Kasumi-1 (cell line): ENCODE measurements at places on chromosomes 13 and 19.

DNA sequence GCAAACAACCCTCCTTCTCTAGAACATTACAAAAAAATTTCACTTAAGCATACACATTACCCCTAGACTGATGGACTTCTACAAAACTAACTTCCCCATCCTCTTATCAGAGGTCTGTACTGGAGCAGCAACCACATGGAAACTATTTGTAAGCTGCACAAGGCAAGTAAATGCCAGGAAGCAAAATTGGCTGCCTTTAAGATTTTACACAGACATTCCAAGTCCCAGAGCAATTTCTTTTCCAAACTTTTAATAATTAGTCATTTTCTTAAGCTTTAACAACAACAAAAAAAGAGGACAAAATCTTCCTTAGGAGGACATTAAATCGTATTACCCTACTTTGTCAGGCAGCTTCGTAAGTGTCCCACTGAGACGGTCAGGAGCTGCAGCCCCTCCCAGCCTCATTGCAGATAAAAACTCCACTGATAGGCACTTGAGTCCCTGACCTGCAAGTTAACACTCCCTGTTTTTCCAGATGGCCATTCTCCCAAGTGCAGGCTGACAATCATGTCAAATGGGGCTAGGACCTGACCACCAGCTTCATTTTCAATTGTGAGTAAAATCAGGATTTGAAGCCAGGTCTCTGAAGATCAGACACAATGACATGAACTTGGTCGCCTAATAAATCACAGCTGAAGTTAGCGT, 680.1 kb downstream of the DIAPH3 start:
- DNase-seq = peak; percentile 6

- no peak for DNase-seq
Measured at GRCh38 chr19:33252971-33253370, 27.3 kb upstream of the SLC7A10 start.

- no peak for DNase-seq
Measured at GRCh38 chr19:17114414-17114831, 38.8 kb downstream of the MYO9B start.

DNA sequence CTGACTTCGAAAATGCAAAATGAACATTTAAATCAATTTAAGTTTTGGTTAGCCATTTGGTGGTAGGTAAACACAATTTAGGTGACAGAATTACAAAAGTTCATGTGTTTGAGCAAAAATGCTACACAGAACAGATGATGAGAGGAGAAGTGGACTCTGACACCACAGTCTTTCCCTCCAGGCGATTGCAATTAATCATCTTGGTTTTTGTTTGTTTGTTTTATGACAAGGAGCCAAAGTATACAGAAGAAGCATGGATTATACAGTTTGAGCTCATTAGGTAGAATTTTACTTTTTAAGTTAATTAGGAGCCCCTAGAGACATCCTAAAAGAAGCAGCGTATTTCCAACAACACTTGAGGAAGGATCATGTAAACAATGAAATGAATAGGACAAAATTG, 49.3 kb upstream of the FREM2 start:
- no peak for DNase-seq

GRCh38 chr19:41811036-41811435, 14.6 kb downstream of the CEACAM3 start:
- peak; percentile 70 for DNase-seq

DNA sequence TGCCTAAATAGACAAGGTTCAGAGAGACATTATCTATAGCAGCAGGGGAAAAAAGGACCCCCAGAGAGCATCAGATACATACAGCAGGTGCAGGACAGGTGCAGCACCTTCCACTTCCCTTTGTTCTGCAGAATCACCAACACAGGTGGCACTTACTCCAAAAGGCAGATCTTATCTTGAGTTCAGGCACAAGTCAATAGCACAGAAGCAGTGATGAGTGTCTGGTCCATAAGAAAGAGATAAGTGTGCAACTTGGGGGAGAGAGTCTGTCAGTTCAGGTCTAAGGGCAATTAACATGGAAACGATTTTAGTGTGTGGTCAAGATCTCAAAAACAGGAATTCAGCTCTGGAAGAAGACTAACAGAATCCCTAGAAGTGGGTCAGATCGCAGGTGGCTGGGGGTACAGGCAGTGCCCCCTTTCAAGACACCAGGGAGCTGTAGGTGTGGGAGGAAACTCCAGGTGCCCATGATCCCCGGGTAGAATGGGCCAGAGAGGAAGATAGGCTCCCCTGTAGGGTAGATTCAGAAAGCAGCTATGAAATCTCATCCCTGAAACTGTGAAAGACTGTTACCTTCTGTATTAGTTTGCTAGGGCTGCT, 40.6 kb downstream of the TNFSF11 start:
- no peak for DNase-seq
